NCI-H1105 treated with DMSO at 0.1 percent for 48 hours (cell line): ENCODE measurements at places on chromosomes 12 and 14.

- no peak for DNase-seq
These were observed 28.2 kb downstream of the SOX5 start for GRCh38 chr12:23921099-23921856.

DNA sequence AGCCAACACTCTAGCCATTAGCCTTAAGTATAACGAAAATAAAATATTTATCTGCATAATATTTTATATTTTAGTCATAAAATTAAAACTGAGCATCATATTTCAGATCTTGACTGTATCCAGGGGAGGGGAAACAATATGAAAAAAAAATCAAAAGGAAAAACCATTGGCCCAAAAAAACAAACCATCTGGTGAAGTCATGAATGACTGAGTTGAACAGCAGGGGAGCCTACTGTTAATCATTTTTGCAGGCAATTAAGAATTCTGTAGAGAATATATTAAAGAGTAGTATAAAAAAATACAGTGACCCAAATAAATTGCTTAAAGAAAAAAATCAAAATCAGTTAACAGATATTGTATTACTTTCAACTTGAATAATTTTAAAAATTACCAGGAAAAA is 224.8 kb downstream of the C12orf50 start:
- DNase-seq, result no peak

- no peak for DNase-seq
These were observed 117.6 kb downstream of the CRADD start for GRCh38 chr12:93794738-93795137.

DNA sequence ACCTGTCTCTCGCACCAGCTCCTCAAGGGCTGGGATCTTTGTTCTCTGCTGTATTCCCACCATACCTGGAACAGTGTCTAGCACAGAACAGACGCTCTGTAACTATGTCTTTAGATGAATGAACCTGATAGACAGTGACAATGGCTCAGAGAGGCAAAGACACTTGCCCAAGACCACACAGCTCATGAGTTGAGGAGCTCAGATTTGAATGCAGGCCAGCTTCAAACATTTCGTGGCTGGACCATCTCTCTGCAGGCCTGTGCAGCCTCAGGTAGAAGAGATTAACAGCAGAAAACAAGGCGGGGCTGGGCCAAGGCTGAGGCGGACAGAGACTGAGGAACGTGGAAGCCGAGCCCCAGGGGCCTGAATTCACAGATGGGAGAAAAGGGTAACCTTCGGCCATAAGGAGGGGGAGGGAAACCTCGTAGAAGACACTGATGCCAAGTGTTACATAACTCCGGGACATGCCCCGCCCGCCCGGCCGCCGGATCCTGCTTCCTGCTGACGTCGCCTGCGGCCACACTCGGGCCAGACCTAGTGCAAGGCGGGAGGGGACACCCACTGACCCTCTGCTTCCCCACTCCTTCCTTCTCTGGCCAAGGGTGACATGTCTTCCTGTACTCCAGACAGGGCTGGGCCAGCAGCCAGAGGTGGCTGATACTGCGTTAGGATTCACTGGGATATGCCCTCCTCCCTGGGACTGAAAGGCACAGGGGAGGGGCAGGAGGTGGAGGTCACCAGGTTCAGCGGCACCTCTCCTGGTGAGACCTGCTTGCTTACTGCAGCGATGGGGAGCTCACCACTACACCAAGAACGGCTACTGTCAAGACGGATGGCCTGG is 86.8 kb downstream of the RFLNA start:
- DNase-seq, result no peak

DNA sequence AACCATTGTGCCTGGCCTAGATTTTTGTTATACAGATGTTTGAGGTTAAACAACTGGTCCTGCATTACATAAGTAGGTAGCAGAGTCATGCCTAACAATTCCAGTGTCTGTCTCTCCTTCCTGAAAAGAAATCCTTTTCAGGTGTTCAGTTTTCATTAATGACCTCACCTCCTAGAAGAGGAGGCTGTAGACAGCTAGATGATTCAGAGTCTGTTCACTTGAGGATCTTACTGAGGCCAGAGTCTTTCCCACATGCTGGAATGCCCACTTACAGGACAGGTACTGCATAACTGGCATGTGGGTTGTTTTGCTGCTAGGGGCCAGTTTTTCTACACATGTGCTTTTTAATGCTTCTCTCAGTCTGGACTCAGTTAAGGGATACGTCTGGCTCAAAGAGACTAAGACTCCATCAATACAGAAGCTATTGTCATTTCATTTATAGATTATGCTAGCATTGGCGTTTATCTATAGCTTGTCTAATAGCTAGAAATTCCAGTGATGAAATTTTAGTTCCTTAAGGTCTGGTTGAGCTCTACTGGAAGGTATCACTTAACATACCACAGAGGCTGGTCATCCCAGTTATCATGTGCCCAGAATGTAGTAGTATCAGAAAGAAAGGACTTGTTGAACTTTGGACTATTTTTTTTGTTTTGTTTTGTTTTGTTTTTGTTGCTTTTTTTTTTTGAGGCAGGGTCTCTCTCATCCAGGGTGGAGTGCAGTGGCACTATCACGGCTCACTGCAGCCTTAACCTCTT is 206.4 kb downstream of the ERC1 start:
- DNase-seq, result no peak

- DNase-seq, result no peak
These were observed at the start of gene NEUROD4 for GRCh38 chr12:55019784-55020183. Gene NEUROD4 (plus strand): TSS chr12:55019974. CDS start chr12:55026440, 6,466 bp downstream.

DNA sequence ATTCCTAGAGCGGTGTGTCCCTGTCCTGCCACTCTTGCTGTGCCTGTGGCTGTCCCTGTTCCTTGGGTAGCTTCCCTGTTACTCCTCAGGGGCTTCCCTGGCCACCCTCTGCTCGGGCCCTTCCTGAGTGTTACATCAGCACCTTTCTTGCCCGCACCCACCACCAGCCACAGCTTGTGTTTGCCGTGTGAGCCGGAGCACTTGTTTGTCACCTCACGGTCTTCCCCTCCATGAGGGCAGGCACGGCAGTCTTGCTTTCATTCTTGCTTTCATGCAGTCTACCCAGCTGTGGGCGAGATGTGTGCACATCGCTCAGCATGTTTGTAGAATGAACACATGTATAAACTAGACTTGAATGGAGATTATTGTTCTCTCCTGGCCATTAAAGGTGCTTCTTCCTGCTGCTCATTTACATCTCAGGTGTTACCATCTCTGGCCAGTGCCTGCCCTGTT is 42.0 kb downstream of the TRAF3 start:
- no peak for DNase-seq

DNA sequence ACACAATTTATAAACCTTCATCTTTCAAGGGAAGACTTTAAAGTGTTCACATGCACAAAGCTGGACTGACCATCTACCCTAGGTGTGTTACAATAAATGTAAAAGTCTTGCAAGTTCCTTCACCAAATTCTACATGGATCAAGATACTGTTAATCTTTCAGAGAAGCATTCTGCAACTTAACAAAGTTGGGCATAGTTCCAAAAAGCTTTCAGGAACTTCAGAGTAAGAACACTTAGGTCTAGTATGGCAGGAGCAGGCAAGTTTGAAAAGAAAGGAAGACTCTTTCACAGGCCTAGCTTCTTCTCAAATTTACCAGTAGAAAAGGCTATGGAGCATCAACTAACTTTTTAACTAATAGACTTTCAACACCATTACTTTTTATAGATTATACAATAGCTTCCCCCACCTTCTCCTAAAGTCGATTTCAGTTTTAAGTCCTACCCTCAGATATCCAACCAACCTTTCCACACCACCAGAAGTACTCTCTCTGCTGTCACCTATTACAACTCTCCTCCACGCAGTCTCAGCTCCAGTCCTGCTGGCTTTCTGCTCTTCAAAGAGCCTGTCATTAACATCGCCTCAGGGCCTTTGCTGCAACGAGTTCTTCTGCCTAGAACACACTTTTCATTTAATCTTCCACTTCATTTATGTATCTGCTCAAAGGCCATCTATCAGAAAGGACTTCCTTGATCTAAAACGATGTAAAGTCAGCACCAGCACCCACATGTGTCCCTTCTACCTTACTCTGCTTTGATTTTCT is 333.9 kb downstream of the CEP128 start:
- DNase-seq, result no peak

DNA sequence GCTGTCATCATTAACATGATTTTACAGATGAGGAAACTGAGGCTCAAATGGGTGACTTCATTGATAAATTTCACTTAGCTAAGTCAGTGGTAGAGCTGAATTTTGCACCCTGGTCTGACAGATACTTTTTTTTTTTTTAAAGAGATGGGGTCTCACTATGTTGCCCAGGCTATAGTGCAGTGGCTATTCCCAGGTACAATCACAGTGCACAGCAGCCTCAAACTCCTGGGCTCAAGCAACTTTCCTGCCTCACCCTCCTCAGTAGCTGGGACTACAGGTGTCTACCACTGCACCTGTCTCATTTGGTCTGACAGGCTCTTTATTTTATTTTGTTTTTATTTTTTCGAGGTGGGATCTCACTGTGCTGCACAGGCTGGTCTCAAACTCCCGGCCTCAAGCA is 24.2 kb upstream of the CORO1C start:
- DNase-seq, result no peak

- DNase-seq, result no peak
These were observed 179.2 kb upstream of the PDE3A start for GRCh38 chr12:20188930-20189653.

- DNase-seq, result no peak
These were observed 96.8 kb upstream of the MDM1 start for GRCh38 chr12:68428724-68429501.

- DNase-seq, result no peak
These were observed 1253.7 kb downstream of the LRFN5 start for GRCh38 chr14:42860371-42860770.

DNA sequence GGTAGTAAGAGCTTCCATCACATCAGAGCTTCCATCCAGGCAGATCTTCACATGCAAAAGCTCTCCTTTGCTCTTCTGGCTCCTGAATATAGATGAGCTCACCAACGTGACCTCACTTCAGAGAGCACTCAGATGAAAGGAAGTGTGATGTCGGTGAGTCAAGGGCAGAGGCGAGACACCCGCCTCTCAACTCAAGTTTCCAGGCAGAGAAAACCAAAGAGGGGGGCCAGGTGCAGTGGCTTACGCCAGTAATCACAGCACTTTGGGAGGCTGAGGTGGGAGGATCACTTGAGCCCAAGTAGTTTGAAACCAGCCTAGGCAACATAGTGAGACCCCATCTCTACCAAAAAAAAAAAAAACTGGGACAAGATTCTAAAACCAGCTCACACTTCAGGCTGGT is 126.9 kb downstream of the DUSP6 start:
- no peak for DNase-seq

GRCh38 chr12:49243631-49244030 is 21.3 kb upstream of the TUBA1C start:
- DNase-seq, result no peak

DNA sequence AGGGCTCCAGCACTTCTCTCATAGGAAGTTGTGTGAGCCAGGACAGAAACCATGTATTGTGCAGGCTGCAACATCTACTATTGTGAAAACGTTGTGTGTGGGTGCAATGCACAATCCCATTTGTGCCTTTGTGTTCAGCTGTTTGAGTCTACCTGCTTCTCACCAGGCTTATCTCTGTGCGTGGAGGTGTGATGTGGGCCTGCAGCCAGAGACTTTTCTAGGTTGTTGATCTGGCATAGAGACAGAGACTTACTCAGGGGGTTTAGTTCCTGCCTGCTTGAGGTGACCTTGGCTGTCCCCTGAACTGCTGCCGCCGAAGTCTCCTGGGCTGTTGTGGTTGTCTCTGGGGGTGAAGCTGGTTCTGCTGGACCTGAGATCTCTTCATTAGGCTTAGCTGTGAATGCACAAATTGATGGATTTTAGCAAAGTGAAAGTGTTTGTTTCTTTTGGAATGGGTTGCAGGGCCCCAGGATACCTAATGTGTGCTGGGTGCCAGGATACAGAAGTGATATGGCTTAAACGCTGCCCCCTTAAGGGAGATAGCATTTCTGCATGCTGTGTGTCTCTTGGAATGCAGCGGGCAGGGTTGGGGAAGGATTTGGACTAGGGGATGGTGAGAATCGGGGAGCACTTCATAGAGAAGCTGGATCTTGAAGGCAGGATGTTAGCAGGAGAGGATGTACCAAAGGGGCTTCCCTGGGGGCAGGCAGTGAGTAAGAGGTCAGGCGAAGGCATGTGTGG is 2.5 kb downstream of the LACRT start:
- no peak for DNase-seq

DNA sequence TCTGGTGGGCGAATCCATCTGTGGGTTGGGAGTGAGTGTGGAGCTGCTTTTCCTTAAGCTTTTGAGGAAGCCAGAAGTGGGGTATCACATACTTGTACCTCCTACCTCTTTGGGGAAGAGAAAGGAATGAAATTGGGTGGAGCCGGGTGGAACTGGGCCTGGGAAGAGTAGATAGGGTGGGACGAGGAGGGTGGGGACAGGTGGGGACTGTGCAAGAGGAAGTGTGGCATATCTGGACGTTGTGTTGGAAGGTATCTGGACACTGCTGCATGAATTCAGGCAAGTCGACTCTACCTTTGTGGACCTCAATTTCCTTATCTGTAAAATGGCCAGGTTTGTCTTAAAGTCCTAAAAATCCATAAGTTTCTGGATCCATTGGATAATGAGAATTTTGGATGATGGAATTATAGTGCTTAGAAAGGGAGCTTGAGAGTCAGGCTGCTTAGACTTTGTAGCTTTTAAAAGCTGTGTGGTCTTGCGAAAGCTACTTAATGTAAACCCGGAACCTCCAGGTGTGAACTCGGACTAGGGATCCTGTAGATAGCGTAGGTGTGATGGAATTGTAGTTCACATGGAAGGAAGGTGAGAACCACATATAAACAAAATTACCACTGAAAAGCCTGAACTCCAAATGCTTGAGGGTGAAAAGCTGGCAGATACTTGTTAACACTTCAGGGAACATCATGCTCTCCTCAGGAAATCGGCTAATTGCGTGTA is 2.1 kb downstream of the VRTN start:
- DNase-seq, result no peak

DNA sequence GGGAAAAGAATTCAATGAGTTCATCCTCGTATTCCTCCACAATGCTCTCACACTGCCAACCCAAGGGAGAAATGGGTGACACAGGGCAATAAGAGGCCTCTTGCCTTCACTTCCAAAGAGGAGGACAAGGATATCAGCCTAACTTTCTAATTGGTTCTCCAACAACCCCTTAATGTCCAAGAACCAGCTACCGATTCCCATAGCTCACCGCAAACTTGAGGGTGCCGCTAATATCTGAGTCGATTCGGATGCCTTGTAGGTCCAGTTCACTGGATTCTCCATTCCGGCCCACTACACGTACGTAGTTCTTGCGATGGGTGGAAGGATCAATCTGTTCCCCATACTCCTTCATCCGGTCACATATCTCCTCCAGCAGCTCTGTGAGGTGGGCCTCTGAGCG is 4.8 kb downstream of the CNPY2 start:
- no peak for DNase-seq

DNA sequence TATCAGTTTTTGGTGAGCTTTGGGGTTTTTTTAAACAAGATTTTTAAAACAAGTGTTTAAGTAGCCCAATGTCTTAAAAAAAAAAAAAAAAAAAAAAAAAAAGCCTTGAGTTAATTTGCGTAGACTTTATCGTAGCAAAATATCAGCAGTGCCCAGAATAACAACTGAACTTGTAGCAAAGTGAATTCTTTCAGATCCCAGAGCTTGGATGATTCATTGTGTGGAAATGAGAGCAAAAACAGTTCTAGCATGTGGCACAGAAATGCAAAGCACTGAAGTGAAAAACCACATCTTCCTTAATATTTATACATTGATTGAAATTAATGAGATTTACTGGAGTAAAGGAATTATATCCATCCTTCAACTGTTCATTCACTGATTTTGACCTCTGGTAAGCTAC is 258.1 kb downstream of the EGLN3 start:
- no peak for DNase-seq

GRCh38 chr12:74021937-74022336 is 515.7 kb upstream of the ATXN7L3B start:
- peak; percentile 59 for DNase-seq

- no peak for DNase-seq
These were observed 60.2 kb downstream of the GXYLT1 start for GRCh38 chr12:42084522-42084921.
